T-helper 2 cell treated with Interferon-gamma antibody and Interleukin-4, amounts not matched to agents 5 μg/mL and 100 μg/mL, for 36 hours (primary cell): ENCODE measurements at places on chromosomes 2 and 18.

DNA sequence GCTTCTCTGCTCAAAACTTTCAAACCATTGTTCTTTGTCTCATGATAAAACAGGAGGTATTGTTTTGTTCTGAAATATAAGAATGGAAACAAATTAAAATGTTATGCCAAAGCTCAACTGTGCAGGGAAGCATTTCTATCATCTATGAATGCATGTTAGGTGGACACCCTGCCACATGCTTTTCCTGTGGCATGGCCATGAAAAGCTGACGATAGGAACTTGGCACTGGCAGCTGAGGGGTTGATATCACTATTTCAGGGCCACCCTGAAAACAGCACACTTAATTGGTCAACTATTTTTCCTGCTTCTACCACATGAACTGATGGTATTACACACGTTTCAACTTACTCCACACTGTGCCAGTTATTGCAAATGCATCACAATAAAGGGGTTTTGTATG lies 157.3 kb downstream of the MREG start:
- DNase-seq = no peak

GRCh38 chr2:209305026-209305425 lies 118.8 kb upstream of the MAP2 start:
- DNase-seq = no peak

DNA sequence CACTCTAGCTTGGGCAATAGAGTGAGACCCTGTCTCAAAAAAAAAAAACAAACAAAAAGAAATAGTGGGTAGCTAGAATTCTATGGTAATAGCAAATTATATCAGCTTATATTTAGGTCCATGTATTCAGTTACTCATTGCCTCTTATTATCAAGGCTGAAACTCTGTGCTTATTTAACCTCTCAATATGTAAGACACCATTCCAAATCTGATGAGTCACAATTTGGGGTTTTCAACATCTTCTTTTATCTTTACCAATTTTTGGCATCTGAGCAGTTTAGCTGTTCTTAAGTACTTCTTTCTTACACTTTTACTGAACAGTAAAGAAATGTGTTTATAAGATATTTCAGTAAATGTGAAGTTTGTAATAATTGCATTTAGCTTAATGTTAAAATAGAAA lies 69.3 kb downstream of the TTC27 start:
- no peak for DNase-seq

GRCh38 chr18:31273812-31274527 lies 44.0 kb upstream of the DSG1 start:
- DNase-seq = no peak

DNA sequence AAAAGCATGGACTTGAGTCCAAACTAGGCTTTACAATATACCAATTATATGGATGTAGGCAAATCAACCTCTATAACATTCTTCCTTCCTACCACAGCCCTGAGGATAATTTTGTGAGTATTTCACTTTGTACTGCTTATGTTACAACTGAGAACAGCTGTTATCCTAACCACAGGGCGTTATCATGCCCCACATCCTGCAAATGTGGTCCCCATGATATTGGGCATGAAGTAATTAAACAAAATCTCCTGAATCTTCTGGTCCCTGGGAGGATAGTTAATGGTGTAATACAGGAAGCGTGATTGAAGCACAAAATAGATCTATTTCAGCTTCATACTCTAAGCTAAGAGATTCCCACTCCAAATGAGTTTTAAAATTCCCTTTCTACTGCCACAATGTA lies 223.6 kb downstream of the CDH20 start:
- no peak for DNase-seq
